ENCODE measurements at places on chromosomes 3 and 15.

- DNase-seq, result no peak
These were observed 48.6 kb upstream of the ULK4 start for GRCh38 chr3:42010530-42010929.

DNA sequence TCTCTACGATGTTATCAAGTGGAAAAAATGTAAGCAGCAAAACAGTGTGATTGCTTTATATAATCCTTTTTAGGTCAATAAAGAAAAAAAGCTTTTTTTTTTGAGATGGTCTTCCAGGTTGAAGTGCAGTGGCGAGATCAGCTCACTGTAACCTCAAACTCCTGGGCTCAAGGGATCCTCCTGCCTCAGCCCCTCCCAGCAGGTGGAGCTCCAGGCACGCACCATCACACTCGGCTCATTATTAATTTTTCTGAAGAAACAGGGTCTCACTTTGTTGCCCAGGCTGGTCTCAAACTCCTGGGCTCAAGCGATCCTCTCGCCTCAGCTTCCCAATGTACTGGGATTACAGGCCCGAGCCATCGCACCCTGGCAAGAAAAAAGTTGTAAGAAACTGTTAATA is 17.3 kb downstream of the RNF168 start:
- DNase-seq, result no peak

GRCh38 chr15:89677381-89677780 is 1.8 kb downstream of the PLIN1 start:
- no peak for DNase-seq

DNA sequence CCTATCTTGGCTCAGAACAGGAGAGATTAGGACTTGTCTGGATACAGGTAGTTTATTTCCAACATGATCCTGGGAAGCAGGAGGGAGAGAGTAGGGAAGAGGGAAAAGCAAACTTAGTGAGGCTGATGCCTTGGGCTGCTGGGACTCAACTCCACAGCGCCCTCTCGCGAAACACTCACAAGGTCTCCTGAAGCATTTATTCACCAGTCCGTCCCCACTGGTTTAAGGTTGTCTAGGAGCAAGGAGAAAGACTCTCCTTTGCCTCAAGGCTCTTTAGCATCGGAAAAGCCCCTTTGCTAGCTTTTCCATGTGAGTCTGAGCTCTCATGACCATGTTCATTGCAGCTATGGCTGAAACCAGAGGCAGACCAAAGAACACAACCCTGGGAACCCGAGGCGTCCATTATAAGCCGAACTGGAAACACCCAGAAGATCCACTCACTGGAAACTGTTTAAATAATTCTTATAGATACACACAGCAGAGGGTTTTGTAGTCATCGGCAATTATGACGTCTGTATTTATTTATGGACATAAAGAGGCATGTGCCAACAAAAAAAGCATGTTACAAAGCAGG is 244.5 kb downstream of the CD47 start:
- peak; percentile 8 for DNase-seq

GRCh38 chr3:61343543-61343942 is 92.3 kb upstream of the FHIT start:
- no peak for DNase-seq

DNA sequence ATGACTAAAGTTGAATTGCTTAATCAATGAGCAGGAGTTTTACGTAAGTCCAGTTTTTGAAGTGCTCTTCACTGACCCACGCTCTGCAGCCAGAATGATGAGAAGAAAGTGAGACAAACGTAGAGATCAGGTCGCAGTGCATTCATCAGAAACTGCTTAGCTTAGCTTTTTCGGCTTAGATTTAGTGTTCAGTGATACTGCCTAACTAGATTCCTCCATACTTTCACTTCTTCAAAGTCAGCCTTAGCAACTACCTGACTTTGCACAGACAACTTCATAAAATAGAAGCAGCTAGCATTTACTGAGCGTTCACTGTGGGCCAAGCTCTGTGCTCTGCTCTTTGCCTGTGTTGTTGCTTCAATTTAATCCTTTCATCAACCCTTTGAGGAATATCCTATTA is 116.1 kb downstream of the KCNH8 start:
- peak; percentile 12 for DNase-seq

DNA sequence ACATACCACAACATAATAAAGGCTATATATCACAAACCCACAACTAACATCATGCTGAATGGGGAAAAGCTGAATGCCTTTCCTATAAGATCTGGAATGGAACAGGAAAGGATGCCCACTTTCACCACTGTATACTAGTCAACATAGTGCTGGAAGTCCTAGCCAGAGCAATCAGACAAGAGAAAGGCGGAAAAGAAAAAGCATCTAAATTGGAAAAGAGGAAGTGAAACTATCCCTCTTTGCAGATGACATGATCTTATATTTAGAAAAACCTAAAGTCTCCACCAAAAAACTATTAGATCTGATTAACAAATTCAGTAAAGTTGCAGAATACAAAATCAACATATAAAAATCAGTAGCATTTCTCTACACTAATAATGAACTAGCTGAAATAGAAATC is 14.6 kb upstream of the PIK3CA start:
- DNase-seq, result peak; percentile 26

- no peak for DNase-seq
These were observed at the start of gene ARL14 for GRCh38 chr3:160676547-160677303. Gene ARL14, plus strand, starts transcription at chr3:160677160. Its CDS starts 187 bp downstream, at chr3:160677347.

DNA sequence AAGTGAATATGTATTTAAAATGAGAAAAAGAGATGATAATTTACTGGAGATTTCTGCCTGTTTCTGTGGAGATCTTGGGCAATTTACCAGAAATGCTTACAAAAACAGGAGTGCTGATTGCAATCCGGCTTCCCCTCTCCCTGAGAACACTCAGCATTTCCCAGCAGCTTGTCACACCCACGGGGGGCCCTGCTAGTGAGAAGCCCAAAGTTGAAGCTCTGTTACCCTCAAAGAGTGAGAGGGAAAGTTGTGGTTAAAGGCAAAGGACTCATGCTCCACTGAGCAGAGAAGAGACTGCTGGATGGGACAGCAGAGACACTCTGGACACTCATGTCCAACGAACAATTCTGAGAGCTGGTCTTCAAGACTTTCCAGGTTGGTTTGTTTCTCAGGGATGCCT is 2.9 kb downstream of the MCTP2 start:
- DNase-seq, result no peak

DNA sequence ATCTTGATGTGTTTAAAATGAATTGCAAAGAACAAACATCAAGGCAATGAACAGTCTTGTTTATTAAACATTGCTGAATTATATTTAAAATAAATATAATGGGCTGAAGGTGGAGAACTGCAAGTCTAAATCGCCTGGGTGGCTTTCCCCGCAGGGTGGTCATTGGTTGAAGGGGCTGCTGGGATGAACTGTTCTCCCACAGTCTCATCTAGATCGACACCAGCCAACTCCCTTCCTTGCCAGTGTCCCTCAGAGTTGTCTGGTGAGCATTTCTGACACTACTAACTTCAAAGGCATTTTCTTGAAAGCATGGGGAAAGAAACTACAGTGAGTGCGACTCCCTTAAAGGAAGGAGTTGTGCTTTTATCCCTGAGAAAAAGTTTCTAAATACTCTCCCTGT is 196.5 kb upstream of the LRTM1 start:
- DNase-seq, result no peak
